ENCODE measurements at places on chromosomes 2 and 18.

DNA sequence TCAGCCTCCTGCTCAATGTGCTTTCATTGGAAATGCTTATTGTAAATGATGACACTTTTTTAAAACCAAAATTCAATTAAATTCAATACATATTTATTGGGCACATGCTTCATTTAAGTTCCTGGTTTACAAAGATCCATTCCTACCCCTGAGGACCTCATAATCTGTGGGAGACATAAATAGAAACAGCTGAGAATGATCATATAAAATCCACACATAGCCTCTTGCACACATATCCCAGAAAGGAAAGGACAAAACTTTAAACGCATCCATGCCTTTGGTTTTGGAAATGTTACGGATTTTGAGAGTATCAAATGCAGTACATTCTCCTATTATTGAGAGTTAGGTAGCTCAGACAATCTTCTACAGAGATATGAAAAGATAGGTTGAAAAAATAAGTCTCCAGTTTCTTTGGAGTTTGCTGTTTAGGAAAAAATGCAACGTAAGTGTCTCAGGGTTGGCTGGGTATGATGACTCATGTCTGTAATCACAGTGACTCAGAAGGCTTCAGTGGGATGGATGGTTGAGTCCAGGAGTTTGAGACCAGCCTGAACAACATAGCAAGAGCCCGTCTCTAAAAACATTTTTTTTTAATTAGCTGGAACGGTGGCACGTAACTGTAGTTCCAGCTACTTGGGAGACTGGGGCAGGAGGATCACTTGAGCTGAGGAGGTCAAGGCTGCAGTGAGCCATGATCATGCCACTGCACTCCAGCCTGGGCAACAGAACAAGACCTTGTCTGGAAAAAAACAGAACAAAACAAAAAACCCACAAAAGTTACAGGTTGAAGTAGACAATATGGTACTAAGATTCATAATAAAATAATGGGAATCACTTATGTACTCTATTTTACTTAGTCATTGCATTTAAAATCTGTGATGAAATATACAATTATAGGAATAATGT lies 3.9 kb upstream of the PRELID3A start:
- DNase-seq, result no peak

GRCh38 chr18:24011123-24011917 lies 3.2 kb upstream of the TTC39C start:
- no peak for DNase-seq

GRCh38 chr2:86396291-86396785 lies 44.8 kb upstream of the KDM3A start:
- no peak for DNase-seq

DNA sequence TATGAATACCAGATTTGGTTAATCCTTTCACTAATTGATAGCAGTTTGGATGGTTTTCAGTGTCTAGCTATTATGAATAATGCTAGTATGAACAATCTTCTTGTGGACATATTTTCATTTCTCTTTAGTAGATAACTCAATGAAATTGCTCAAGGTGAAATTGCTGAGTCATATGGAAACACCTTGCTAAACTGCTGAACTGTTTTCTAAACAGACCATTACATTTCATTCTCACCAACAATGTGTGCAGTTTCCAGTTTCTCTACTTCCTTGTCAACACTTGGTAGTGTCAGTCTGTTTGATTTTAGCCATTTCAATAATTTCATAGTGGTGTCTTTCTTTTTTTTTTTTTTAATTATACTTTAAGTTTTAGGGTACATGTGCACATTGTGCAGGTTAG lies 250.0 kb downstream of the HRH4 start:
- DNase-seq, result no peak

- DNase-seq, result no peak
Measured at GRCh38 chr2:609881-610280, 67.3 kb downstream of the TMEM18 start.

DNA sequence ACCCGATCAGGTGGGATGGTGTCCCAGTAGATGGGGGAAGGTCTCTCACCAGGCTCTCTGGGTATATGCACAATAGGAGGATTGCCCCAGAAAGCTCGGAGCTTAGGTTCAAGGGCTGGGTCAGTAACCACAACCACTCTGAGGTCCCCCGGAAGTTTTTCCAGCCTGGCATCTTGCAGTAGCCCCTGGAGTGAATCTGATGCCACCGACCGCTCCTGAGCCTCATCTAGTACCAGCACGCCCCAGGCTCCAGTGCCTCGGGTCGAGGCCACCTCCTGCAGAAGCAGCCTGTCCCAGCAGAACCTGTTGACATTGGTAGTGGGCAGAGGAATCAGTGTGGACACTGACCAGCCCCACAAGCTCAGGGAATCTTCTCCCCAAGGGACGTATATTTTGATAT lies 2.0 kb downstream of the DQX1 start:
- DNase-seq, result no peak

- no peak for DNase-seq
Measured at GRCh38 chr2:181046833-181047232, 66.4 kb downstream of the UBE2E3 start.

GRCh38 chr2:11502740-11503292 lies 31.0 kb upstream of the GREB1 start:
- DNase-seq, result no peak

DNA sequence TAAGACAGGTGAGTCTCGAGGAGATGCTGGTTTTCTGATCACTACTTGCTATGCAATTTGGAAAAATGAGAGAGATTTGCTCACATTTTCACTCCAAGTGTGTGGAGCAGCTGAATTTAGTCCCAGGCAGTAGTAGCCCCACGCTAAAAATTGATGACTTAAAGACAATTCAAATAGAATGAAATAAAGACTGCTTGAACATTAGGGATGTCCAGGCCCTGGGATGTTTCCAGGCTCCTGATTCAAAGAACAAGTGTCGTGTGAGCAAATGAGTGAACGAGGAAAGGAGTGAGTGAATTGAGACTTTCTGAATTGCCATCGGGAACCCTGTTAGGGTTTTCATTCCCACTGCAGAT lies 37.3 kb upstream of the MRPL19 start:
- no peak for DNase-seq

- DNase-seq, result no peak
Measured at GRCh38 chr2:1499033-1499795, 86.0 kb downstream of the TPO start.

DNA sequence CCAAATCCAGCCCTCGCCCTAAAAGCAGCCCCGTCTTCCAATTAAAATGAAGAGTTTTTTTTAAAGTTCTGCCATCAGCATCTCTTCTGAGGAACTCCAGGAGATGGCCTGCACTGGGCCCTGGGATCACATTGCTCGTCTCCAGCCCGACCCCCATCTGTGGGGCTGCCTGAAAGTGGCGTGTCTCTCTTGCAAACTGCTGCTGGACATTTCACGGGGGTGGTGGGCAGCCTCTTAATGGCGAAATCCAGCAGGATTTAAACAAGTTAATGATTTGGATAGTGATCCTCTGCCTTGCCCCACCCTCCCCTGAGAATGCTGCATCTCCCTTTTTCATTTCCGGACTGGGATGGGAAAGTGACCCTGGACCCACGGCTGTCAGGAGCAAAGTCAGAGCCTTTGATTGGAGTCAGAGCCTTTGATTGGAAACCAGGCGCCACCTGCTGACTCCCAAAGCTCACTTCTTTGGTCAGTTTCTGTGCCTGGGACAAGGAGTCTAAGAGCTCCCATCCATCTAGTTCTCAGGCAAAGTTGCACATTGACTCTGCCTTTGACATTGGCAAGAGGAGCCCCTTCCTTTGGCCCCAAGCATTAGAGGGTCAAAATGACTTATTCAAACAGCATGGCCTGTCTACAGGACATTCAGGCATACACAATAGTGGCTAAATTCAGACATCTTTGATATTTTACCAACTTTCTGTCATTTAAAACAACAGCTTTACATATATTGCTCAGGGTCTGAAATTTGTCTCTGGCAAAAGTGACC lies 155.2 kb downstream of the SH3BP4 start:
- no peak for DNase-seq

- DNase-seq, result no peak
Measured at GRCh38 chr18:63520053-63520685, 22.0 kb upstream of the SERPINB12 start.

- DNase-seq, result no peak
Measured at GRCh38 chr18:51726614-51727013, 529.1 kb upstream of the MEX3C start.
